Astrocyte of the cerebellum (primary cell): ENCODE measurements at places on chromosomes 7 and 10.

GRCh38 chr10:24554036-24554435 is 169.7 kb downstream of the ARHGAP21 start:
- DNase-seq: no peak

- DNase-seq: no peak
Observed at GRCh38 chr7:7426676-7427075, 109.0 kb downstream of the COL28A1 start.

DNA sequence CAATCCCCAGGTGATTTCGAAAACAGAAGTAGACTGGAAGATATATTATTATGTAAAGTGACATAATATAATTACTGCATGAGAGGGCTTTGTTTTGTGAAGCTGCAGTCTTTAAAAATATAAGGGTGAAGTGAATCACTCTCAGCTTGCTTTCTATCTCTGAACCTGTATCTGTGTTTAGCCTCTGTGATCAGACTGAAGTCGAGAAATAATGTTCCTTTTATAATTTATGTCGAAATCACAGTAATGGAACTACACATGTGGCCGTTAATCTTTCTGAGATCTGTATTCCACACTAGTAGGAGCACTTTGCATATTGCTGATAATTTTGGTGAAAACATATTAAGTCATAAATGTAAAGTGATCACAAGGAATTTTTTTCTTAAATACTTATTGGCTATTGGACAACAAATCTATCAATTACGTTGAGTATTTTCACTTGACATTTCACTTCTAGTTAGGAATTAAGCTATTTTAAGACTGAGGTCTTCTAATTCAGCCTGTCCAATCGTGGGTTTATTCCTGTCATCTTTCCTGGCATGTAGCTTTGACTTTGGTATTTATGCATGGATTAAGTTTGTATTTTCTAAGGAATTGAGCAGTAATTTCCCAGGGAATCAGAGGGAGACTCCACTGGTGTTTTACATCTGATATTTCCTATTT is 268.2 kb upstream of the POT1 start:
- DNase-seq: no peak

- DNase-seq: no peak
Observed at GRCh38 chr10:43644252-43644651, 4.4 kb downstream of the ZNF32 start.

DNA sequence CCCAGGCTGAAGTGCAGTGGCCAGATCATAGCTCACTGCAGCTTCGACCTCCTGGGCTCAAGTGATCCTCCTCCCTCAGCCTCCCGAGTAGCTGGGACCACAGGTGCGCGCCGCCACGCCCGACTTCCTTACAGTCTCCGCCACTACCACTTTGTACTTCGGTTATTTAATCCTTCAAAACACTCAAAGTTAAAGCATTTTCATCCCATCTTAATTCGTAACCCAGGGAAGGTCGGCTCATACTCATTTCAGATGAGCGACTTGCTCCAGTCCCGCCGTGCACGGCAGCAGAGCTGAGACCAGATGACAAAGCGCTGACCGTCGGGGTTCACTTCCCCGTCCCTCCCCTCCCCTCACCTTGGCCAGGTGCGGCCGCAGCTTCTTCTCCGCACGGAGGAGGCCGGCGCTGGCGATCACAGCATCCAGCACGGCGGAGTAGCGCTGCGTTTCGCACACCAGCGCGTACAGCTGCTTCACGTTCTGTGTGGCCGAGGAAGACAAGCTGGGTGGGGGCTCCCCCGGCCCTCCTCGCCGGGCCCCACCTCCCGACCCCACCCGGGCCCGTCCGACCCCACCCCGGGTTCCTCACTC is 457 bp downstream of the NSUN5 start:
- no peak for DNase-seq
